Mucosa of gallbladder (tissue), 1 donor: ENCODE measurements at places on chromosomes 7 and 10. TPM values are rescaled to one million over a fixed set of nuclear protein-coding genes. Genes with fewer than 3 reads are reported as not detected.

DNA sequence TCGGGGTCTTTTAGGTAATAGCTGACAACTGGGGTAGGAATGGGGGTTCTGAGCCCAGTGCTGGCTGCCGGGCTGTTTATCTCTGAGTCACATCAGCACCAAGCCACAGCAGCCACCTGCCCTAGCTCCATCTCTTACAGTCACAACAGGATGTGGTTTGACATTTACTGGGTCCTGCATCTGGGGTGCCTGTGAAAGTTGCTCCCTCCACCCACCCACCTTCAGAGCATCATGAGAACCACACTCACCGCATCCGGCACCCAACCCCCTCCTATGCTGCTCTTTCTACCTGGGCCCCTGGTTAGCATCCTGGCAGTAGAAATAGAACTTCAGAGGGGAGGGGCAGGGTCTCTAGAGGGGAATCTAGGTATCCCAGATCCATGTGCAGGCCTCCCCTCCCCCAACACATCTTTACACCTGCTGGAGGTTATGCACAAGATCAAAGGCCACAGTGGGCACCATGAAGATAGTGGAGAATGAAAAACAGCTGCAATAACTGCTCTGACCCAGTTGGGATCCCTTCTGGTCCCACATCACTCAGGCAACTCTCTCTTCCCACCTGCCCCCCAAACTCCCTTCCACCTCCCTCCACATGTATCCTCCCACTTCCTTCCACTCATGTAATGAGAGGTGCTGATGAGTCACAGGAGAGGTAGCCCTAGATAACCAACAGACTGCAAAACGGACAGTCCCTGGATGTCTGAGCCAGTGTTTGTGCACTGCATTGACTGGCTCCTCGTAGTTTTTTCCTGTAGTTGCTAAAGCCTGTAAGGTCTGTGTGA is 38.2 kb downstream of the PRSS2 start:
- DNase-seq: peak; percentile 69

- no peak for DNase-seq
Measured at GRCh38 chr10:173741-174140, 38.5 kb downstream of the ZMYND11 start.

DNA sequence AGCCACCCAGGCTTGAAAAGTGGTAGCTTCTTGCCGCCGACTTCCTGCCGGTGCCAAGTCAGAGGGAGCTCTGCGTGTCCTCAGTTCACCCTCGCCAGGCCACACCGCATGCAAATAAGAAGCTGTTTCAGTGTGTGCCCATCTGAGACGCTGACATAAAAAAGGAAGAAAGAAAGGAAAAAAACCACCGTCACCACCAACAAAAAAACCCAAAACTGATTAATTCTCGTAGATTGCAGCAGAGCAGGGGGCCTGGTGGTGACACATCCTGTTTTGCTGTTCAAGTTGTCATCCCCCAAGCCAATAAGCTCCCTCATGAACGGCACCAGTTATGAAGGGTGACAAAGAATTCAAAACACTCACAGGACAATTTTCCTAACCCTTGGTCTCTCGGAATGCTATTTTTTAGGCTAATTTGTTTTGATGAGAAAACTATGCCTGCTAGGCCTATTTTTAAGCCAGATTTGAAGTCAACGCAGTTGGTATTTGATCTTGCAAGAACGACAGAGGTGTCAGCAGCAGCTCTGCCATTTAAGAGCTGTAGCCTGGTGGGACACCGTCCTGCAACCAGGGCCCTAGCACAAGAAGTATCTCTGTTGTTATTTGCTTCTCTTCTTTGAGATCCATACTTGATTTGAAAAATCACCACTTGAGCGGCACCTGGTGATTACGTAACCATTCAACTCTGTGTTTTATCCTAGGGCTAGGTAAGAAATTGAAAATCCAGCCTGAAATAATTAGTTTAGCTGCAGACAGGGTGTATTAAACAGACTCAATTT is 145.6 kb downstream of the PFKFB3 start:
- DNase-seq: peak; percentile 46

GRCh38 chr7:111232249-111233084 is 141.5 kb downstream of the LRRN3 start:
- no peak for DNase-seq

DNA sequence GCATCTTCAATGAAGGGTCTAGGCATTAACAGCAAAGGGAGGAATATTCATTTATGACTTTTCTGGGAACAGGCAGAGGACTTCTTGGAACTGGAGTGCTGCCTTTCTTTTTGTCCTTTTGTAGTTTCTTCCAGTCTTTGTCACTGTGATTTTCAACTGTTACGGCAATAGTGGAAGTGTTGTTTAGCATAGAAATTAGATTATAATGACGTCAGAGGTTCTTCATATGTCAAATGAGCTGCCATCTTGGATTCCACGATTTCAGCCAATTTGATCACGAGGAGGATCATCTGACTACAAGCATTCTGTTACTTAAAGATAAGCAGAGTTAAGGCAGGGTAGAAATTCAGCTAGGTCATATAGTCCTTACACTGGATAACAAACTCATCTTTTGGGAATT is 239.0 kb downstream of the NEBL start:
- no peak for DNase-seq

MBL2 gene
- 0.12 TPM for total RNA-seq

- no peak for DNase-seq
Measured at GRCh38 chr10:69838853-69839252, 37.1 kb downstream of the COL13A1 start.

DNA sequence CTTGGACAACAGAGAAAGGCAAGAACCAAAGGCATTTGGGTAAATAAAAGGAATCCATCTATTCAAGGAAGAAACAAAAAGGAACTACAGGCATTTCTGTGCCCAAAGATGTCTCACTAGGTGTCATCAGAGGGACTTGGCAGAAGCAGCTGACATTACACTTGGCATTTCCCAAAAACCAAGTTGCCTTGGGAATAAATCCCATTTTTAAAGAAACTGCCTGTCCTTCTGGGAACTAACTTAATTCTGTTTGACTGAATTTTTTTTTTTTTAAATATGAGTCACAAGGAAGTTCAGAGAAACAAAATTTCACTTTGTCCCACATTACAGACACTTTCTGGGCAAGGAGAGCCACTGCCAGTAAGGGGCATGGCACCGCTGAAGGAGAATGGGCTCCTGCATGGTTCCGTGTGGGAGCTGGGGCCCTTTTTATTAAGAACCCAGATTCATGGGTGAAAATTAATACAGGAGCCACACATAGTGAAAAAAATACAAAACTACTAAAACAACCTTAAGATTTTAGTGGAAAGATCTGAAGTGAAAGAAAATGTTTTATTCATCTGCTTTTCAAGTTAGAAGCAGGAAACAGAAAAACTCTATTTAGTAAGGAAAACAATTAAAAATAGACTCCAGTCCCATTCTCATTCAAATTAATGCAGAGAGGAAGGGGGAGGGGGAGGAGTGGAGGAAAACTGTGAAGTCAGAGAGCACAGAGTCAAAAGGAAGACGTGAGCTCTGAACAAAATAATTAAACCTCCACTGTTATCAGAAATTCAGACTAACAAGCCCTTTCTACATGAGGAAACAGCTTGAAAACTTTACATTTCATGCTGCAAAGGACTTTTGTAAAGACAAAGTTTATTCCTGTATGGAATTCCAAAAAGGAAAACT is 118.4 kb upstream of the PDLIM1 start:
- DNase-seq: no peak

- no peak for DNase-seq
Measured at GRCh38 chr7:23268746-23269145, 22.2 kb downstream of the GPNMB start.

GRCh38 chr7:47571331-47572093 is 10.4 kb downstream of the TNS3 start:
- DNase-seq: no peak

SLC37A3 gene
- 40.9 TPM for total RNA-seq

DPCD gene
- 26.8 TPM for total RNA-seq

GRCh38 chr10:103969436-103969835 is 2.5 kb downstream of the SLK start:
- DNase-seq: no peak

EIF3B gene
- total RNA-seq: 94.7 TPM

- DNase-seq: no peak
Measured at GRCh38 chr7:114930107-114930661, 8.3 kb downstream of the MDFIC start.
